CD4-positive, alpha-beta T cell treated with Interleukin-1 beta for 1 hour (primary cell): ENCODE measurements at places on chromosomes 13 and 19.
A peak's percentile ranks its signal among the peaks of the same experiment; 100 is the strongest.

GRCh38 chr19:3516675-3517207 is 10.6 kb downstream of the FZR1 start:
- peak; percentile 70 for DNase-seq

- no peak for DNase-seq
Observed at GRCh38 chr19:7718668-7719067, 13.2 kb downstream of the CLEC4G start.

GRCh38 chr13:90889906-90890834 is 457.3 kb upstream of the MIR17HG start:
- DNase-seq: no peak

GRCh38 chr13:27797228-27797624 is 4.9 kb downstream of the GSX1 start:
- DNase-seq: no peak

GRCh38 chr13:26656919-26657318 is 99.4 kb downstream of the WASF3 start:
- DNase-seq: no peak

GRCh38 chr19:56295531-56296455 is 18.8 kb downstream of the ZSCAN5A start:
- no peak for DNase-seq

DNA sequence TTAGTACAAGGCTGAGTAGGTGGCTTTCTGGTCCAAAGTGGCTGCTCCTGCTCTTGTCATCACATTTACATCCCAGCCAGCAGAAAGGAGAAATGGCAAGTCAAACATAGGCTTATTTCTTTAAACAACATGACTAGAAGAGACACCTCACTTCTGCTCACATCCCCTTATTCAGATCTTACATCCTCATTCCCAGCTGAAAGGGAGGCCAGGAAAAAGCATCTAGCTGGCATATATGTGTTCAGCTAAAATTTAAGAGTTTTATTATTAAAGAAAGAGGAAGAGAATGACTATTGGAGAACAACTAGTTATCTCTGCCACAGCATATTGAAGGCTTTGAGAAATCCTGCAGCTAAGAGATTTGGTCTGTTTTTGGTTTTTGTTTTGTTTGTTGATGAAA is 34.1 kb downstream of the RGCC start:
- no peak for DNase-seq

GRCh38 chr19:45558399-45558878 is 26.2 kb downstream of the OPA3 start:
- peak; percentile 79 for DNase-seq

DNA sequence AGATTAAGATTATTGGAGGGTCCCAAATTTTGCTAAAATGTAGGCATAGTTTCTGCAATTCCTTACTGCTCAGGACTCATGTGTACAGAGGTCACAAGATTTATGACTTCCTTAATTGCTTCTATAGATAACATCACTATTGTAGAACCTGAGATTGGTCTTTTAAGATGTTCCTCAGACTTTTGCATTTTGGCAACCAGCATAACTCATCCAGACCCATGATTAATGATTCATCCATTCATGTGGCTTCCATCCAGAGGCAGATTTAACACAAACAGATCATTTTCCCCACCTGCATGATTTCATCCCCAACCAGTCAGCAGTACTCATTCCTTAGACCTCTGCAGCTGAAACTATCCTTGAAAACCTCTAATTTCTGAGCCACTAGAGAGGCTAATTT is 34.5 kb upstream of the CEACAM8 start:
- no peak for DNase-seq

GRCh38 chr13:20773194-20774080 is at the start of gene EEF1AKMT1:
Gene EEF1AKMT1, minus strand, starts transcription at chr13:20773961. Its CDS starts 16,363 bp downstream, at chr13:20757598.
- DNase-seq: peak; percentile 94

GRCh38 chr13:92259046-92259445 is 860.6 kb downstream of the GPC5 start:
- DNase-seq: no peak

DNA sequence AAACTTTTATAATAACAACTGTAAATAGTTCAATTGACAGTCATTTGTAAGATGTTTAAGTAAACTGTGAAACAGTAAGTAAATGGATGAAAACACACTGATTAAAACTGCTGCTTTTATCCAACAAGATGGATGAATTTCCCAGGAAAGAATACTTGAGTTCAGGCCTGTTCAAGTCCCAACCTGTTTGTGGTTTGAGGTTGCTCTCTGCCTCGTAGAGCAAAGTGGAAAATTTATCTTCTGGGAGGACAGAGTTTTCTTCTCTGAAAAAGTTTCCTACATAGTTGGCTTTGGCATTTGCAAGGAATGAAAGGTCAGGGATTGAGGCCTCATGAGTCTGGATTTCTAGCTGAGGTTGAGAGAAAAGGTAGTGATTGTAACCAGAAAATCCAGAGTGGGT is 15.2 kb upstream of the ZNF543 start:
- DNase-seq: no peak

DNA sequence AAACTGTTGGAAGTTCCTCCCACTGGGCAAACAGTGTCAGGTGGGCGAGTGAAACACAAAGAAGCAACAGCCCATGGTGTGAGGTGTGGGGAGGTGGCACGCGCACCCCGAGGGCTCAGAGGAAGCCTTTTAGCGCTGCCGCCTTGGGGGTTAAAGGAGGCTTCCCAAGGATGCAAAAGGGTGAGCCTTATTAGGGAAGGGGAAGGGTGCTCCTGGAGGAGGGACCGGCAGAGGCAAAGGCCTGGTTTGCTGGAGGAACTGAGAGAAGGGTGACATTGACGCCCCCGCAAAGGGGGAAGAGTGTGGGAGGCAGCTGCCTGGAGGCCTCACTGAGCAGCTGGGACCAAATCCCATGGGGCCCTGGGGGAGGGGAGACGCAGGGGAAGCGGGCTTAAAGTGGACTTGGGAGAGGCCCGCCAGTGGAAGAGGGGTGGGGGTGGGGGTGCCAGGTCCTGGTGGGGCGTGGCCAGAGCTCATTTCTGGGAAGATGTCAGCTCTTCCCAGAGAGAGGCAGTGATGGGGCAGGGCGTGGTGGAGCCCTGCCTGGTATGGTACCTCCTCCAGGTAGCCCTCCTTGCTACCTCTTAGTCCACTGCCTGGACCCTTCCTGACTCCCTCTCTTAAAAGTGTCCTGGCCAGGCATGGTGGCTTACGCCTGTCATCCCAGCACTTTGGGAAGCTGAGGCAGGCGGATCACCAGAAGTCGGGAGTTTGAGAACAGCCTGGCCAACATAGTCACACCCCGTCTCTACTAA is 12.0 kb upstream of the FCHO1 start:
- peak; percentile 51 for DNase-seq

GRCh38 chr13:45773236-45773635 is 71.1 kb downstream of the CBY2 start:
- DNase-seq: no peak

DNA sequence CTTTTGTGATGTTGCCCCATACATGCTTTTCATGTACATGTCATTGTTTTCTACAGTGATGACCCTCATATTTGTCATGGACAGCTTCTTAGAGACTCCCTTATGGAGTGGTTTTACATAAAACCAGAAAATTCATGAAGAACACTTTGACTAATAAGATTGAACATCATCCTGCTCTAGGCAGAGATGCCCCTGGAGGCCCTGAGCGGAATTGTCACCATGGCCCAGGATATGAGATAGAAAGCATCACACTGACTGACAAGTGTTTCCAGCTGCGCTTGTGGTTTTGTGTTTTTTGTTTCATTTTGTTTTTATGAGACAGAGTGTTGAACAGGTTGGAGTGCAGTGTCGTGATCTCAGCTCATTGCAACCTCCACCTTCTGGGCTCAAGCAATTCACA is 22.2 kb downstream of the ZNF701 start:
- no peak for DNase-seq

DNA sequence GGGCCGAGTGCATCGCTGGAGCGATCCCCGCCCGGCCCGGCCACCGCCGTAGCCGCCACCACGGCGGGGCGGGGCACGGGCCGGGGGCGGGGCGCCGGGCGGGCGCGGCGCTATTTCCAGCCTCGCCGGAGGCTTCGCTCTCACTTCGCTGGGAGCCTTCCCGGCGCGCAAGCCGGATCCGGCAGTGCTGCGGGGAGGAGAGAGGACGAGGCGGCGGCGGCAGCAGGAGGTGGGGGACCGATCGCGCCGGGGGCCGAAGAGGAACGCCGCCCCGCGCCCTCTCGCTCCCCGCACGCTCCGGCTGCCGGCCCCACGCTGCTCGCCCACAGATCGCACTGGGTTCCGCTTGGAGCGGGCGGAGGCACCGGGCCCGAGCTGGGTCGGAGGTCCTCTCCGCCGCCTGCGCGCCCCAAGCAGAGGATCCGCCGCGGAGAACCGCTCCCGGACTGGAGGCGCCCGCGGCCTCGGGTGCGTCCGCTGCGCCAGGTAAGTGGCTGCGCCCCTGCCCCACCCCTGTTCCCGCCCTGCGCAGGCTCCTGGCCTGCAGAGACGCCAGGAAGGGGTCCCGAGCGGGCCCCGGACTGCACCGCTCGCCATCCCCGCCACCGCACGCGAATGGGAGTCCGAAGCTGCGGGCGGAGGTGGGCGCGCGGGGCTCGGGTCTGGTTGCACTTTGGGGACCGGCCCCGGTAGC is at the start of gene CHST8:
CHST8 (plus strand) TSS at position 143 of the 694 bp plus-strand sequence. CDS start 67,309 bp downstream, outside the sequence.
- no peak for DNase-seq

DNA sequence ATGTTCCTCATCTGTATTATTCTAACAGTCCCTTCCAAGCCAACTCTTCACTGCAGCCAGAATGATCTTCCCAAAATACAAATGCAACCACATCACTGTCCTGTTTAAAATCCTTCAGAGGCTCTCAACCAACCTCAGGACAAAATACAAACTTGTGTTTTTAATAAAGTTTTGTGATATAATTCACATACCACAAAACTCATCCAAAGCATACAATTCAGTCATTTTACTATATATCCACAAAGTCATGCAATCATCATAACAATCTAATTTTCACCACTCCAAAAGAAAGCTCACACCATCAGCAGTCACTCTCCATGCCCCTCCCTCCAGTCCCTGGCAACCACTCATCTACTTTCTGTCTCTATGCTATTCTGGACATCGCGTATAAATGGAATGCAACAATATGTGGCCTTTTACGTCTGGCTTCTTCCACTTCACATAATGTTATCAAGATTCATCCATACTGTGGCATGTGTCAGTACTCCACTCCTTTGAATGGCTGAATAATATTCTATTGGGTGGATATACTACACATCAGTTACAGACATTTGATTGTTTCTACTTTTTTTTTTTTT is 81.7 kb upstream of the DOCK9 start:
- no peak for DNase-seq

GRCh38 chr13:79258489-79258888 is 147.6 kb downstream of the RBM26 start:
- DNase-seq: no peak

DNA sequence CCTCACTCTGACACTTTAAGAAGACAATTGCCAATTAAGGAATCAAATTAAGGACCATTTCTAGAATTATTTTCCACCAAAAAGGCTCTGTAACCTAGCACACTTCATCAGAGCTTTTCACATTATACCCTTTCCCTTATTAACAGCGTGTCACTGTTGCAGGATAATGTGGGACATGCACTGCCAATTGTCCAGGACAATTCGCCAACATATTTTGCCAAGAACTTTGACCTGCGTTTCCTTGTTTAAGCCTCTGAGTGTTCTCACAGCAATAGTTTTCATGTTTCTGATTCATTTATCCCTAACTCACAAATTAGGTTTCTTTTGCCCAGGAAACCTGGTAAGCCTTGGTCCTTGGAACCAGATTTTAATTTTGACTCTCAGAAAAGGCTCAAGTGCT is 13.3 kb downstream of the COL4A1 start:
- no peak for DNase-seq

DNA sequence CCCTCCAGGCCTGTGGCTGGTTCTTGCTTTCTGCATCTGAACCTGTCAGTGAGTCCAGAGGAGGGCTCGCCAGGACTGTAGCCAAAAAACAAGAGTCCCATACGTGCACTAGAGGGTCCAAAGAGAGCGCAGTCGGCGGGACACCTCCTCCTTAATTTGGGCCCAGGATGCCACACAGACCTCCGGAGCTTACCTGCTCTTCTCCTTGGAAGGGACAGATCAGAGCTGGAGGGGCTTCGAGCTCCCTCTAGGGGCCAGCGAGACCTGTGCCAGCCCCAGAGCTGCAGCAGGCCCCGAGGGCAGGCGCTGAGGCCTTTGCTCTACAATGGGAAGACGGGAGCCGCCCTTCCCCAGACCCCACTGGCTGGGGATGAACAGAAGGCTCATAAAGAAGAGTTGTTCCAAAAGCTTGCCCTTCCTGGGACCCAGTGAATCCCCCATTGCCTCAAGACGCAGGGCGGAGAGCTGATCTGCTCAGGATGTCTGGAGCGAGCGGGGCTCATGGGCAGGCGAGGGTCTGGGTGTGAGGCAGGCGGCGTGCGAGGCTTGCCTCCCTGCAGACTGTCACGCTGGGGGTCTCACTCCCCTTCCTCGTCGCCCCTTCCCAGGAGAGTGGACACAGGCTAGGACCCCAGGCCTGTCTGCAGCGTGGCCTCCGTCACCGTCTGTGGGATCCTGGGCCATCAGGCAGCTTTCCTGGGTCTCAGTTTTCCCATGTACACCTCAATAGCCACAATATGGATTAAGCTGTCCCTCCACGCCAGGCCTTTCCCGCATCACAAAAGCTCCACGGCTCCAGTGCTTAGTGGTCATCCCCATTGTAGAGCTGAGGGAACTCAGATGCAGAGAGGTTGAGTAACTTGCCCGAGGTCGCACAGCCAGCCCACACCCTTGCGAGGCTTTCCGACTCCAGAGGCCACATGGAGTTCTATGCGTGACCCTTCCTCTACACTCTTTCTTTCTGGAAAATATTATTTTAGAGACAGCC is 46.9 kb upstream of the VSTM2B start:
- DNase-seq: no peak

- no peak for DNase-seq
Observed at GRCh38 chr13:73939071-73939380, 195.2 kb downstream of the KLF12 start.

GRCh38 chr19:13841962-13842290 is 35.0 kb upstream of the NANOS3 start:
- peak; percentile 69 for DNase-seq
